Liver (tissue), 10 donors: ENCODE measurements at places on chromosomes 16 and 17.

GRCh38 chr16:4240624-4241023 is 1.3 kb downstream of the SRL start:
- no peak for DNase-seq

GRCh38 chr17:77308861-77309726 is 168.3 kb downstream of the SEC14L1 start:
- DNase-seq = no peak

DNA sequence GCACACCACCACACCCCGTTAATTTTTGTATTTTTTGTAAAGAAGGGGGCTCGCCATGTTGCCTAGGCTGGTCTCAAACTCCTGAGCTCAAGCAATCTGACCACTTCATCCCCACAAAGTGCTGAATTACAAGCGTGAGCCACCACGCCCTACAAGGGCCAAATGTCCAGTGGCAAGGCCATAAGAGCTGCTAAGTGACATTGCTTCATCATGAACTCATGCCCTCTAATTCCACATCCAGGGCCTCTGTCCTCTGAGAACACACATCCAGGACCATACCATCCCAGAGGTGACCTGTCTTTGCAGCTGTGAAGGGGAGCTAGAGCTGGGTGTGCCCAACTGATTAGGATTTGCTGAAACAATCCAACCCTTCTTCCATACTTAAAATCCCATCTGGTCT is 25.6 kb upstream of the MEIOC start:
- DNase-seq = no peak

DNA sequence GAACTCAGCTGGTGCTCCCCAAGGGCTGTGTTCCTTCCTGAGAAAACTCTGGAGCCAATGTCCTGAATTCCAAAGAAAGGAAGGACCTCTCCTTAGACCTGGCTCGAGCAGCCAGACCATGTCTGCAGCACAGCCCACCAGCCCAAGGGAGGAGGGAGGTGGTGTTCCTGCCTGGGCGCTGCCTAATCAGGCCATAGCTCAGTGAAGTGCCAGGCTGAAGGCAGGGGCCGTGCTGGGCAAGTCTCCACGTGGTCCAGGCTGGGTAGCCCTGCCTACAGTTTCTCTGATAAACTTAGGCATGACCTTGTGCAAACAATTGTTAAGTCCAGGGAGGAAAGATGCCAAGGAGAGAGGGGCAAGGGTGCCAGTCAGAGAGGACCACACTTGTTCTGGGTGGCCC is 76.8 kb downstream of the MPRIP start:
- no peak for DNase-seq

DNA sequence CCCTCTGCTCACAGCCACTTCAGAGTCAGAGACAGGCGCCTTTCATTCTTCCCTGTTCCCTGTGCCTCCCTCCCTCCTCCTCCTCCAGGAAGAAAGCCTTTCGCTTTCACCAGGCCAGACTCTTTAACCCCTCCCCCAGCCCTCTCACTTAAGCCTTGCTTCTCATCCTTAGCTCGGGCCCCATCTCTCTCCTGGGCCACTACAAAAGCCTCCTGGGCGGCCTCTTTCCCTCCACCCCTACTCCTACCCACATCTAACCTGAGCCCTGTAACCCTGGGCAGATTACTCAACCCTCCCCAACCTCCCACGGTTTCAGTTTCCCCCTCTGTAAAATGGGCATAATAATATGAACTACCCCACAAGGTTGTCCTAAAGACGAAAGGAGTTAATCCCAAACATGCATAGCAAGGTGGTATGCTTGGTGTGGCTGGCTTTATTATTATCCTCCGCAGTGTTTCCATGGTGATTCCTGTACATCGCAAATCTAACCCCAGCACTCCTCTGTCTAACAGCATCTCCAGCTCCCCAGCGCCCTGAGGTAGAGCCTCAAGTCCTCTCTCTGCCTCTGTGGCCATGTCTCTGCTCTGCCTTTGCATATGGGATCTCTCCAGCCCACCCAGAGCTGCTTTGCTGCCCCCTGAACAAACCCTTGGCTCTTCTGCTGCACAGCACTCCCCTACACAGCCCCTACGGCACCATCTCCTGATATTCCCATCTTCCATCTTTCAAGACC is 17.7 kb downstream of the PIMREG start:
- DNase-seq = no peak

GRCh38 chr16:61891460-61891859 is 144.8 kb downstream of the CDH8 start:
- DNase-seq = no peak
